ENCODE measurements at places on chromosomes 2 and 18. TPM values are rescaled to one million over a fixed set of nuclear protein-coding genes. Genes with fewer than 3 reads are reported as not detected.

DNA sequence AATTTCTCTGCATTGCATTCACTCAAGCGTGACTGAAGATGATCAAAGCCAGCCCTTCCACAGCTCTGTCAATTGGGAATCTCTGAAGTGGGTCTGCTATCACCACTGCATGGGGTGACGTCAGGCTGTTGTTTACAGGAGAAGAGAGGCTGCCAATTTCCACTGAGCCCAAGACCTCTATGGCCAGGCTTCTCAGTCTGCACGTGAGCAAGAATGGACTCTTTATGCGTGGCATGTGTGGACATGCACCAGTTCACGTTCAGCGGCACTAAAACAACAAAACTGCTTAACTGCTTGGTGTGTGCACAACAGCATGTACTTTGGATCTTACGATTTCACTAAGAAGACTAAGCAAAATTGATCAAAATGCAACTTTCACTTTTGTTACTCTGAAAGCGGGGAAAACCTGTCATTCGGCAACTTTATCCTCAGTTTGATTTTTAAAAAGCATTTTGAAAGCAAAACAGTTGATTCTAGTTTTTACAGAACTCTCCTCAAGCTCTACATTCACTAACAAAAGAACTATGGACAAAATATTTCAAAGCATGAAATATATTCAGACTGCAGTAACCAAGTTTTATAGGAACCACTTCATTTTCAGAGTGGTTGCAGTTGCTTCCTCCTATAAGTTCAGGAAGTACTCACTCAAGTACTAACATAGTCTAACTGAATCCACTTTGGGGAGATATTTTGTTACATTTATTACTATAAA, 77.0 kb upstream of the SERTAD2 start:
- DNase-seq, result peak; percentile 69

Gene FOXI3
- 0.04 TPM for polyA plus RNA-seq

Gene PRKAG3
- polyA plus RNA-seq, result not detected

- DNase-seq, result no peak
These were observed 109.9 kb upstream of the COPS8 start for GRCh38 chr2:236975766-236976165.

GRCh38 chr2:28729698-28730097, 21.9 kb upstream of the PPP1CB start:
- no peak for DNase-seq

GRCh38 chr2:48070415-48070814, 164.1 kb upstream of the FBXO11 start:
- DNase-seq, result no peak

DNA sequence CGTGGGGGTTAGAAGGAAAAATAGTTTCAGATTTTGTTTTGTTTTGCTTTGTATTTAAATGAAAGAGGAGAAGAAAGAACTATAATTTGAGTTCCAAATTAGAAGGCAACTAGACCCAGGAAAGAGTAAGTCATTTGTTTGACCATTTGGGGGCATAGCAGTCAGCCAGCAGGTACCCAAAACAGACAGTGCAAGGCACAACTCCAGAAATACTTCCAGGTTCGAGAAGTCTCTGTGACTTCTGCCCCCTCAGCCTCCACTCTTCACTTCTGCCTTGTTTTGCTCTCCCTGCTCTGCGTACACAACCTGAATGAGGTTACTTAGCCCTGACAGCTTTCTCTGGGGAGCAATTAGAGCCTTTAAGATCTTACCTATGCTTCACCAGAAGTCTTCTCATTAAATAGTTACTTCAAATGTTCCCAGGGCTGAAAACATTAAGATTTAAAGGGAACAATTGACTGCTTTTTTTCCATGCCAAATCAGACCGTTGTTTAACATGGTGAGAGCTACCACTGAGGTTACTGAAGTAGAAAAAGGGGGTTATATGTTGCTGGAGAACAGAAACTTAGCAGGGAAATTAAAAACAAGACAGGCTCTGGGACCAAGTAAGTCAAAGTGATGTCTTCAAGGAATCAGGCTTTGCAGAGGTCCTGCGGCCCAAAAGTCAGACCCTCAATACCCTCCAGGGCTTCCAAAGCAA, 216.9 kb downstream of the BCL11A start:
- DNase-seq, result no peak

Gene CNDP1
- polyA plus RNA-seq, result 0.28 TPM

DNA sequence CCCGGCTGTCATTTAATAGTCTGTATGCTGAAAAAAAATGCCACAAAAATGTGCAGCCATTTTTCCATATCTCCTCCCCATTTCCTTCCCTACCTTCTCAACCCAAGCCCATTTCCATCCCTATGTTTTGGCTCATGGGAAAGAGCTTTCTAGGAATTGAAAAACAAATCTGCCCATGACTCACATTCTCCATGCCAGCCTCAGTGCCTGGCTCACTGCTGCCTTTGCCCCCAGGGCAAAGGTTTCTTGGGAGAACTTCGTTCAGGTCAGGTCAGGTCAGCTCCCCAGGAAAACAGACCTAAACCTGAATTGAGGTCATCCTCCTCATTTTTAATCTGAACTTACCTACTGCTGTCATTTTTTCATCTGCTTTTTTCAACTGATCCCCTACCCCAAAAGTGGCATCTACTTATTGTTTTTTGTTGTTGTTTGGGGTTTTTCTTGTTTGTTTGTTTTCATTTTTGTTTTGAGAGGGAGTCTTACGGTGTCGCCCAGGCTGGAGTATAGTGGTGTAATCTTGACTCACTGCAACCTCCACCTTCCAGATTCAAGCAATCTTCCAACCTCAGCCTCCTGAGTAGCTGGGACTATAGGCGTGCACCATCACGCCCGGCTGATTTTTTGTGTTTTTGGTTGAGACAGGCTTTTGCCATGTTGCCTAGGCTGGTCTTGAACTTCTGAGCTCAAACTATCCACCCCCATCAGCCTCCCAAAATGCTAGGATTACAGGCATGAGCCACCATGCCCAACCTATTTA, 66.7 kb downstream of the FECH start:
- no peak for DNase-seq

GRCh38 chr2:175990099-175990498, 12.0 kb downstream of the LNPK start:
- DNase-seq, result no peak

Gene RNF144A
- polyA plus RNA-seq, result 31.4 TPM

Gene SNTG2
- polyA plus RNA-seq, result 0.54 TPM

DNA sequence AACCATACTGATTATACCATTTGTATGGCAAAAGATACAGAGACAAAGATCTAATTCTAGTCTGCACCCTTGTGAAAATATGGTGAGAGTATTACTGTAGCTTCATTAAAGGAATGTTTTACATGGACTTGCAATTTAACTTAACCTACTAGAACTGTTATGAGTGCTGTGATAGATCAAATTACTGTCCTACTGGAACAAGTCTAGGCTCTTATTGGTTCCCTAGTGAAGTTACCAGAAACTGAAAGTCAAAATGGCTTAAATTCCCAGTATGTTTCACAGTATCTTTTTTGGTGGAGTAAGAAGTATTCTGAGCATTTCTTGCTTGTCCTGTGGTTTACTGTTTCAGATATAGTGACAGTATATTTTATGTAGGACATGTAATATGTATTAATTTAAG, 3.8 kb upstream of the TBR1 start:
- DNase-seq, result no peak

Gene DPYSL5
- polyA plus RNA-seq, result 0.95 TPM

DNA sequence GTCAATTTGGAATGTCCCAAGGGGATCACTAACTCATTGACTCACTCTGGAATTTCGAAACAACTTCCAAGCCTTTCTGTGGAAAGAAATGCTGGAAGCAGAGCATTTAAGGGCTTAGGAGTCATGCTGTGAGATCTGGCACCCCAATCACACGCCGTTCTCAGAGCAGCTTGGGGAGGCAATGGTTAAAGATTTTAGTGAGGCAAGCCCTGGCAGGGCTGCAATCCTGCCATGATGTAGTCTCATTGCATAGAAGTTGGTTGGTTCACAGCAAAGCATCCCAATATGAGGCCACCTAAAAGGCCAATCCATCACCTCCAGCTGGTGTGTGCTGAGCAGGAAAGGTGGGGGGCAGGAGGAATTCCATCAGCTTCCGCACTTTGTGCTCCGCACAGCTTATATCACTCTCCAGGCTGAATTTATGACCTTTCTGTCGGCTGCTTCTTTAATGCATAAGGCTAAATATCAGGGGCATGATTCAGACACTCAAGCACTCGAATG, 1043.9 kb upstream of the POU3F3 start:
- DNase-seq, result no peak

Gene EGR4
- polyA plus RNA-seq, result not detected

DNA sequence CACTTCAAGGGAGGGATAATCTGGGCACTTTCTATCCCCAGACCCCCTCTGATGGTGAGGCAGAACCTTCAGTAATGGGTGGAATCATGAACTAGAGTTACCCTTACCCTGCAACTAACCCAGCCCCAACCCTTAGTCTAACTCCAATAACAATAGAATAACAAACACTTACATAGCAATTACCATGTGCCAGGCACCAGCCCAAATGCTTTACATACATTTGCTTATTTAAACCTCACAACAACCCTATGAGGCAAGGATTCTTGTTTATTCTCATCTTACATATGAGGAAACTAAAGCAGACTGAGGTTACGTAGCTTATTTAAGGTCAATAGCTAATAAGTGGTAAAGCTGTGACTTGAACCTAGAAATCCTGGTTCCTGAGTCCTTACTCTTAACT, 132.8 kb downstream of the CYP26B1 start:
- no peak for DNase-seq

DNA sequence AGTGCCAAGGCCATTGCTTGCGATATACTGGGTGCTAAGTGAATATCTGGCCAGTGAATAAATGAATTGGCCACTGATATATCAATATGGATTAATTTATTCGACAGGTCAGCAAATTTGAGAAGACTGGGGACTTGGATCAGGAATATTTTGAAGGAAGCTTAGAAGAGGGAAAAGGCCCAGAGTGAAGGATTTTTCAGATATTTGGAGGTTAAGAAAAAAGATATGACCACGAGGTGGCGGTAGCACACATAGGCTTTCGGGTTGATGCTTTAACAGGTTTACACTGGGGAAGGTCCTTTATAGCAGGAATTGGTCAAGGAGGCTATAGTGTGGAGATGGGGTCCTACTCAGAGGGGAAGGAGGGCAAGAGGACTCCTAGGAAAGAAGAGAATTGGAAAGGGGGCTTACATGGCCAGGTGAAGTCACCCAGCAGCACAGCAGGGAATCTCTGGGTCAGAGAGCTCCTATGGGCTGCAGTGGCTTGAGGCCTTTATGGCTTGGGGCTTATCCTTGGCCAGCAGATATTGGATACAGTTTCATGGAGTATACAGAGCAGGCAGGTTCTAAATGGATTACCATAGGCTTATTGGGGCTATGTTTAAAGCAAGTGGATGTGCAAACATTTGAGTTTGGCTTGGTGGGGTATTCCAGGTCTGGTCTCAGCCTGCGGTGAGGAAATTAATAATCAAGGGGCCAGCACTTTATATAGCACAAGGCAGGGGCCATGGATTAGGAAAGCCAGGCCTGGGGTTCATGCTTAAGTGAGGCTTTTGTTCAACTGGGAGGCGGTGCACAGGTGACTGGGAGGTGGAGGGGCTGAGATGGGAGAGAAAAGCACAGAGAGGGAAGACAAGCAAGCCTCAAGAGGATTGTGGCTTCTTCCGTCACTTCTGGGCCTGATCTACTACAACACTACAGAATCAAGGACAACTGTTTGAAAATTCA, 9.7 kb downstream of the IL1RN start:
- DNase-seq, result peak; percentile 21

- DNase-seq, result no peak
These were observed 844.9 kb downstream of the CPS1 start for GRCh38 chr2:211401328-211401727.

DNA sequence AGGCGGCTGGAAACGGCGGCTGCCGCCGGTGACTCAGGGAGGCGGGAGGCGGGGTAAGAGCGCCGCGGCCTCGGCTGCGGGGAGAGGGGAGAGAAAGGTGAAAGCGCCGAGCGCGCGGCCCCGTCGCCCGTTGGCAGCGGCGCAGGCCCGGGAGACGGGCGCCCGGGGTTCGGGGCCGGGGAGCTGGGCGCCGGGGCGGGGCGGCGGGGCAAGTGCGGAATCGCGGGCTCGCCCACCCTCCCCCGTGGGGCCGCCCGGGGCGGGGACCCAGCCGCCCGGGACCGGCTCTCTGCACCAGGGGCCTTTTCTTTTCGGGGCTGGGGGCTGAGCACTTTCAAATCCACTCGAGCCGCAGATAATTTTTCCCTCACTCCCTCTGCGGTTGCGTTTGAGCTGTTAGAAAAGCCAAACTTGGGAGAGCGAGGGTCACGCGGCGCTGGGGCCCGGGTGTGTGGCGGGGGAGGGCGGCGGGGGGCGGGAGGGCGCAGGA, 266 bp downstream of the KDM3A start:
- DNase-seq, result no peak

GRCh38 chr2:219521066-219521880, 7.0 kb downstream of the ASIC4 start:
- DNase-seq, result no peak

DNA sequence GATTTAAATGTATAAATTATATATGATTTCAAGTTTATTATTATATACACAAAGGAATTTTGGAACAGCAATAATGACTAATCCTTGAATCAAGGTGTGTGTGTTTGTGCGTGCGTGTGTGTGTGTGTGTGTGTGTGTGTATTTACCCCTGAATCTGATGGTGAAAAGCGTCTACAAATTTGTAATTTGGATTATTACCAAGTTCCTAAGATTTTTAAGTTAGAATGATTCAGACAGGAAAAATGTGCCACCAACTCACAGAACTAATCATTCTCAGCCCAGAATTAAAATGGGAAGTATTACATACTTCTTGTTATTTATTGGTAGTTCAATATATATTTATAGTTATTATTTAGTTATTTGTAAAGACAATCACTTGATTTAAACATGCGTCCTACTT, 12.3 kb downstream of the CALCRL start:
- DNase-seq, result no peak

GRCh38 chr2:18516112-18516511, 44.3 kb downstream of the RDH14 start:
- DNase-seq, result no peak

Gene PID1
- 26.4 TPM for polyA plus RNA-seq

GRCh38 chr2:186554429-186554828, 35.4 kb upstream of the ITGAV start:
- no peak for DNase-seq

Gene SERPINB10
- 0.31 TPM for polyA plus RNA-seq

Gene GKN2
- 2.2 TPM for polyA plus RNA-seq

Gene SLC25A12
- polyA plus RNA-seq, result 27.3 TPM

All from right lung (tissue), 10 donors.